ENCODE measurements at places on chromosomes 11 and 22.

- no peak for DNase-seq
Observed at GRCh38 chr11:66854231-66854661, 2.6 kb upstream of the LRFN4 start.

GRCh38 chr11:46601129-46601528, 7.3 kb upstream of the AMBRA1 start:
- no peak for DNase-seq

- DNase-seq: no peak
Observed at GRCh38 chr11:71305041-71305440, 52.7 kb upstream of the SHANK2 start.

- DNase-seq: no peak
Observed at GRCh38 chr22:49333206-49333605, 494.5 kb downstream of the BRD1 start.

DNA sequence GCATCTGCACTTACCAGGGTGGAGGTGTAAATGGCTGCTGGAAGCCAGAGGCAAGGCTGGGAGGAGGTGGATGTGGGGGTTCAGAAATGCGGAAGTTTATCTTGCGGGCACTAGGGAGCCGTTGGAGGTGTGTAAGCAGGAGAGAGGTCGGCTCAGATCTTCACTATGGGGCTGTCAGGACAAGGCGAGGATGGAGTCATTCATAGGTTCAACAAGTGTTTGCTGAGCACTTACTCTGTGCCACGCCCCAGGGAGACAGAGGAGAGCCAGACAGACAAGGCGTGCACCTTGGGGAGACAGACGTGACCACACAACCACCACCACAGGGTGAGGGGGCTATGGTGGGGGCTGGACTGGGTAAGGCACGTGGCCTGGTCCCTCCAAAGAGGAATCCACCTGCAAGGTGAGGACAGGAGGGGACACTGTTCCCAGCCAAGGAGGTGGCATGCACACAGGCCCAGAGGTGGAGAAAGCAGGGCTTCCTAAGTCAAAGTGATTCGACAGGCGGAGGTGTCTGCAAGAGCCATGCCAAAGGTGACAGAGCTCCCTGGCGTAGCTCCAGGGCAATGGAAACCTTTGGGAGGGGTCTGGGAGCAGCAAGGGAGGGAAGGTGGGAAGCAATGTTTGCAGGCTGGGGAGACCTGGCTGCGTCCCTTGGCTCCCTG, 30.8 kb upstream of the TCF20 start:
- DNase-seq: no peak

GRCh38 chr22:20571078-20571503, 63.7 kb downstream of the MED15 start:
- no peak for DNase-seq

DNA sequence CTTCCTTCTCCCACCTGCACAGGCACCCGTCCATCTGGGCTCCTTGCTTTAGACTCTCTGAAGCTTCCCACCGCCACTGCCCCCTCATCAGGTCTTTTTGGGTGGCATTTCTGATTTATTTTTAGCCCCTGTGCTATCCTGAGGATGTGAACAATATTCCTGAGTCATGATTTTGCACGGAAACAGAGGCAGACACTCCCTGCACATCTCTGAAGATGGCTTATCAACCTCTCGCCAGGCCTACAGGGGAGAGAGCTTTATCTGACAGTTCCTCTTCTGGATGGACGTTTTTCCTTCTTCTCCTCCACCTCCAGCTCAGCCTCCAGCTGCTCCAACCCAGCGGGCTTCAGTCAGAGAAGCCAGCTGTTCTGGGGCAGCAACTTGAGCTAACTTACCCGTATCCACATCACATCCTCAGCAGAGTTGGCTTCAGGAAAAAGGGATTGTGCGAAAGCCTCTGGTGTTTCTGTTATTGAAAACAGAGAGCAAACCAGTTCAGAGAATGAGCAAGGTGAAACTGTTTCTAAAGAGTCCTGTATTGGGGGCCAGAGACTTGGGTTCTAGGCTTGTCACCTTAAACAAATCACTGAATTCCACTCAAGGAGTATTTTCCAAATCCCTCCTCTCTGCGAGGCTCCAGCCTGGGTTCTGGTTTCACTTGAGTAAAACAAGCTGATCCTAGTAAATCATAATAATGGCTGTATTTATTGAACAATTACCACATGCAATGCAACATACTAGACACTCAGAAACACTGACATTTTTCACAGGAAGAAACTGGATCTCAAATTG, 33.1 kb upstream of the ETS1 start:
- DNase-seq: no peak

DNA sequence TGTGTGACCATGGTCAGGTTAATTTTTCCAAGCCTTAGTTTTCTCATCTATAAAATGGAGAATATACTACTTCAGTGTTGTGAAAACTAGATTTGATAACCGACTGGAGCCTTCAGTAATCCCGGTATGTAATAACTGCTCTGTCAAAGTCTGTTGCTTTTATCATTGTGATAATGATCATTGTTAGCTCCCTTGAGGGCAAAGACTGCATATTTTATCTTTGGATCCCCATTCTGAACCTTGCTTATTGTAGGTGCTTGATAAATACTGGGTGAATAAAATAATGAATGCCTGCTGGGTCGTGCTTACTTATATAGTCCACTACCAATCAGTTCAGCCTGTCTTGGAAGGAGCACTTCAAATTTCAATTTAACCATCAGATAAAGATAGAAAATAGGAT, 105.3 kb downstream of the ARFGAP2 start:
- DNase-seq: no peak

GRCh38 chr11:61918251-61918937, 1.0 kb upstream of the RAB3IL1 start:
- DNase-seq: no peak

DNA sequence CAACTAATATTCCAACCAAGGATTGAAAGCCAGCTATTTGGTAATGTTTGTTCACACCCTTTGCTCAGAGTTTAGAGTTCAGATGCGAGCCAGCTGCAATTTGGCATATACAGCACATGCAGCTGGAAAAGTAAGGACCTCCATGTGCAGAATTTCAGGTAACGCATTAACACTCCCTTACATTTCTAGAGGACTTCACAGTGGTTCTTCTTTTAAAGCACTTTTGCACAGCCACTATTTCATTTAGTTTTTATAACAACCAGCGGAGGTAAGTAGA, 3.4 kb downstream of the POU2AF3 start:
- no peak for DNase-seq

DNA sequence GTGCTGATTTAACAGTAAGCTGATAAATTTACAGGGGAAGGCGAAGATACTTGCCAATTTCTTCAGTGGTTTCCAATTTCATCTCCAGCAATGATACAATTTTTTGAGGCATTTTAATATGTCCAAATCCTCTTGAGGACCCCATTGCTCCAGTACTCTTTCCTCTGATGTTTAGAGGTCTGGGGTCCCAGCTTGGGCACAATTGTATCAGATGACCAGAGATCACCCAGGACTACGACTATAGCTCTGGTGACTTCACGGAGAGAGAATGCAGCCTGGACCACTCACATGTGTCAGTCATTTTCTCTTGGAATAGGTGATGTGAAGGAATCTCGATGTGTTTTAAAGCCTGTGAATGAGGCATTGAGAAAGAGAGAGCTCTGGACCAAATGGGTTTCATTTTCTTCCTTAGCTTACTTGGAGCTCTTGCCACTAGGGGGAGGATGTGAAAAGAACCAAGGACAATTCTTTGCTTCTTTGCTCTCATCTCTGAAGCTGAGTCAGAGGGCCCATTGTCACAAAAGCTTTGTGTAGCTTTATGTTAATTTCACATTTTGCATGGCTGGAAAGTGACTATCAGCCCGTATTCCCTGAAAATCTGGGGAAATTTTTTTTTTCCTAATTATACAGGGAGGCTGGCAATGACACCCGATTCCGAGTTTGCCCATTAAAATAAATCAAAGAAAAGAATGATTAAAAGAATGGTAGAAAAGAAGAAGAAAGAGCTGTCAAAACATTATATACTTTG, 6.7 kb upstream of the CCDC90B start:
- no peak for DNase-seq

DNA sequence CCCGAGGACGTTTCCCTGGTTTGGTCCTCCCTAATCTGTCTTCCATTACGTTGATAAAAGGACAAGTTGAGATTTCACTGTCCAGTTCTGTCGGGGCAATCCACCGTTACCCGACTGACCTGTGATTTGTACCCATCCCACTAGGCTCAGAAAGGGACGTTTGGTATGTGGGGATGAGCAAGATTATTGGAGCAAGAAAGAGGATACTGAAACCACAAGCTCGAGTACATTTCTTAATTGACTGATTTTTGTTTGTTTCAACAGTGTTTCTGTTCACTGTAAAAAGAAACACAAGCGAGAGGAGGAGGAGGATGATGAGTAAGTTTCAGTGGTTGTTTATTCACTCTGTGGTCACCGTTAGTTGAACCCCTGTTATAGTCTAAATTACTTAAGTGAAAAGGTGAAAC, 969 bp downstream of the CCDC117 start:
- DNase-seq: no peak

DNA sequence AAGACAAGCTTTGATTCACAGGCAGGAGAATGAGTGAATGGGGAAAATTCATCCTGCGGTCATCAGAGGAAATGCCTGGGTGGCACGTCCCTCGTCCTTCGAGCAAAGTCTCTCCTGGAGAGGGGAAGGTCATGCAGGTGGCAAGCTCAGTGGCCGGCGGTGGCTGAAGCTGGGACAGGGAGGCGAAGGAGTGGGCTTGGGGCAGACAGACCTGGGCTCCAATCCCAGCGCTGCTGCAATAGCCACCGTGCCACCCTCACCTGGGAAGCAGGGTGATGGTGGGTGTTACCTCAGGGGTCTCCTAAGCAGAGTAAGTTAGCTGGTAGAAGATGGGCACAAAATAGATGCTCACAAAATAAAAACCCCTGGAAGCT, 22.4 kb upstream of the CACNG2 start:
- no peak for DNase-seq

- no peak for DNase-seq
Observed at GRCh38 chr11:99937330-99937729, 749.8 kb upstream of the ARHGAP42 start.
